ENCODE measurements at places on chromosomes 2 and 18.

GRCh38 chr18:6069103-6069502, 173.8 kb upstream of the TMEM200C start:
- DNase-seq: no peak

GRCh38 chr18:80132180-80132812, 23.2 kb downstream of the ADNP2 start:
- no peak for DNase-seq

GRCh38 chr2:167964650-167965413, 282.6 kb downstream of the STK39 start:
- DNase-seq: no peak

- no peak for DNase-seq
Observed at GRCh38 chr18:65146482-65147021, 604.3 kb upstream of the CDH7 start.

DNA sequence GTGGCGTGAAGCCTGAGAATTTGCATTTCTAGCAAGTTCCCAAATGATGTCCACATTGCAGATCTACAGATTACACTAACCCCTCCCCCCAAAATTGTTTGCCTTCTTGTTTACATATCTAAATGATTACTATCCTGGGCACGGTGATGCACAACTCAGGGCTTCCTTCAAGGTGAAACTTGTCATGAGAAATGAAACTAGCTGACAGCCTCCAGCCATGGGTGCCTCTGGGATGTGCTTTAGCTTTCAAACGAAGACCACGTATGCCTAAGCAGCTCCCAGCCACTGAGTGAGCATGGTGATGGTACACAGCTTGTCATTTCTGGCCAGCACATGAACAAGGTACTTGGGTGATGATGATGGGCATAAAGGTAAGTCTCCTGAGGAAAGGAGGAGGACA, 464.8 kb upstream of the DDX18 start:
- DNase-seq: no peak

DNA sequence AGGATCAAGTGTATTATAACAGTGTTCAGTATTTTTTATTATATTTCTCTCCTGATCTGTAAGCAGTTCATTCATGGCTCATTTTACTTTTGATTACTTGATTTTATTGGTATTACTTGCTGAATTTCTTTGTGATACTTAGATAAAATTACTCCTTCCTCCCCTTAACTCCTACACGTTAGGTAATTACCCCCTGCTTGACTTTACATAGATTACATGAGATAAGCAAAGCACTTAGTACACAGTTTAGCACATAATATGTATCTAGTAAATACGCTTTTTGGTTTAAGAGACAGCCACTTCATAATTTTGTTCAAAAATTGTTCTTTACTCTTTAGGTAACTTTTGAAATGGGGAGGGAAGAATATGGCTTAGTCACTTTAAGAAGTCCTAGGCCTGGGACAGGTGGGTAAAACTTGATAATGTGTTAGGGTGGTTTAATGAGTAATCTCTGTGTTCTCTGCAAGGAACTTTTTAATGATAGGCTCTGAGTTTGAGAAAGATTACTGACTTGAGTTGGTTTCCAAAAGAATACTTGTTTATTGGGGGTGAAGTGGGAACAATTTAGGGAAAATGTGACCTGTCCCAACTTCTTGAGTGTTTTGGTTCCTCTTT, 80.9 kb downstream of the NCOA1 start:
- DNase-seq: no peak

- DNase-seq: peak; percentile 37
Observed at GRCh38 chr2:160033732-160034392, 28.6 kb downstream of the PLA2R1 start.

Data from BJ (cell line).